ENCODE measurements at places on chromosomes 2 and 18.

DNA sequence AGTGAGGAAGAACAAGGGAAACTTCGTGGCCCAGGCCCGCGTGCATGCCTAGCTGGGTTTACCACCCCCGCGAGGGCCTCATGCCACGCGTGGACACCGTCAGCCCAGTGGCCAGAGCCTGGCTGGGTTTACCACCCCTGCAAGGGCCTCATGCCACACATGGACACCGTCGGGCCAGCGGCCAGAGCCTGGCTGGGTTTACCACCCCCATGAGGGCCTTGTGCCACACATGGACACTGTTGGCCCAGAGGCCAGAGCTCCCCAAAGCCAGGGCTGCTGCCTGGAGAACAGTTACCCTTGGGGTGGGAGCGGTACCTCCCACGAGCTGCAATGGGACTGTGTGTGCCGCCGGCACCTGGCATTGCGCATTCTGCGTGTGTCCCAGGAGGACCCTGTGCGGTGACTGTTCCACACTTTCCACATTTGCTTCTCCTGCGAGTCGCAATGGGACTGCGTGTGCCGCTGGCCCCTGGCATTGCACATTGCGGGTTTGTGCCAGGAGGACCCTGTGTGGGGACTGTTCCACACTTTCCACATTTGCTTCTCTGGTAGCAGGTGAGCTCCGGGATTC lies 105.6 kb upstream of the CTDP1 start:
- peak; percentile 59 for DNase-seq

DNA sequence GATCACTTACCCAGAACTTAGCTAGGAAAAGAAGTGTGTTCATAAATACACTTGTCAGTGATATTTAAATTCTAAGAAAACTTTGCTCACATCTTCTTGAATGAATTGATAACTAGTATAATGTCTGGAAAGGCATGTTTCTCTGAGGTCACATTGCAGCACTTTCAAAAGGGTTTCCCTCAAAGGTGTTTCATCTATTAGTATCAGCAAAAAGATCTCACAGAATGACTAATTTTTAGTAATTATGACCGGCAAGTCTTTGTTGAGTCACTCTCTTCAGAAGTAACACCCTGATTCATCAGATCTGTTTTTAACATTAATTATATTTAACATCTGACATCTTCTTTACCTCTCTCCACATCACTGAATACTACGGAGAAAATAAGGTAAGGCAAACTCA lies 222.3 kb downstream of the IKZF2 start:
- DNase-seq: no peak

GRCh38 chr2:126392889-126393288 lies 263.1 kb upstream of the GYPC start:
- DNase-seq: no peak

GRCh38 chr2:168357797-168358472 lies 98.1 kb upstream of the CERS6 start:
- no peak for DNase-seq

- no peak for DNase-seq
Measured at GRCh38 chr18:74499633-74500032, 3.5 kb downstream of the CNDP2 start.

DNA sequence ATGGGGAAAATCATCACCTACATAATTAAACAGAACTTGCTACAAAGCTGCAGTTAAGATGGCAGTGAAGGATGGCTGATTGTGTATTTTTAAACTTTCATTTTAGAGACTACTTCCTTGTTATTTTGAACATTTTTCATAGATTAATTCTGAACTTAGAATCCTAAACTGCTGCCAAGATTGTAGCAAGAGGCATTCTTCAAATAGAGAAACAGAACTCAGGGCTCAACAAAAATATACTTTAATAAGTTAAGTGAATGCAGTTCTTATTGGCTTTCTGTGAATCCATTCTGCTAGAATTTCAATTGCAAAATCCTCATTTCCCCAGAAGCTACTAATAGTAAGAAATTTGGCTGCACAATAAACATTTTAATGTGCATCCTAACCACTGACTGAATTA lies 160.3 kb downstream of the L3MBTL4 start:
- no peak for DNase-seq

GRCh38 chr2:128721096-128721495 lies 402.4 kb upstream of the HS6ST1 start:
- DNase-seq: no peak

- no peak for DNase-seq
Measured at GRCh38 chr2:62441824-62442223, 64.2 kb downstream of the TMEM17 start.

GRCh38 chr2:190256087-190256486 lies 63.5 kb downstream of the HIBCH start:
- no peak for DNase-seq

DNA sequence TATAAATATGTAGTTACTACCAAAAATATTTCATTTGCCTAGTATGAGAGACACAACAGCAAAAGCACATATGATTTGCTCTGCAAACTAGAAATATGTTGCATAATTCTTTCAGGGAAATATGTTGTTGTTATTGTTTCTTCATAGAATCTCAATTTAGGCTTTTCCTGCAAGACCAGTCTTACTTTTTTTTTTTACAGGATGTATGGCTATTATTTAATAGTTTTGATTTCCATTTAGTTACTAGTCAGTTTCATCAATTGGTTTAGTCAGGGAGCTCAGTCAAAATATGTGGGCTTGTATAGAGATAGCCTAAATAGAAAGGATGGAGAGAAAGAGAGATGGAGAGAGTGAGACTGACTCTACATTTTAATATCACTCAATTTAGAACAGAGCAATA lies 6.1 kb downstream of the LRP1B start:
- no peak for DNase-seq

DNA sequence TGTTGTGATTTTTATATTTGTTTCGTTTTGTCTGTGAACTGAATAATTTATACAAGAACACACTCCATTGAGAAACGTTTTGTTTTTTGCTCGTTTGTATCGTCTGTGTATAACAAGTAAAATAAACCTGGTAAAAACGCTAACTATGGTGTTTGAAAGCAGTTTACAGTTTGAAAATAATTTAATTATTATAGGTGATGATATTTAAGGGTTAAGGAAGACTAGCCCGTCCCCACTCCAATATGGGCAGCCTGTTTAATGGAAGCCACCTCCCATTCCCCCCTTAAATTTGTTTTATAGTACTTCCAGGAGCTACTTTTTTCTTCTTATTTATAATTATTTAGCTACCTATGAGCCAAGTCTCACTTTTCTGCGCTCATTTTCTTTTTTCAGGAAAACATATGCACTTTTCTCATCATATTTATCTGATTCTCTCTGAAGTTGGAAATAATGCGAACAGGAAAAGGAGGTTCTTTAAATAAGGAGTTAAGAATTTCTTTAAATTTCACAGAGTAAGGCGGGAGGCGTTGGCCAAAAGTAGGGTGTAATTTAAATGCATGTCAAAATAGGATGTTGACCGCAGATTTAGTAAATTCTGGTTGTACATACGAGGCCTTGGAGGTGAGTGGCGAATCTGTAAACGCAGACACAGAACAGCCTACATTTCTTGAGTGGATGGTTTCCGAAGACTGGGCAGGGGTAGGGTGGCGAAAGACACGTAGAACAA lies 9.8 kb downstream of the TBR1 start:
- no peak for DNase-seq

DNA sequence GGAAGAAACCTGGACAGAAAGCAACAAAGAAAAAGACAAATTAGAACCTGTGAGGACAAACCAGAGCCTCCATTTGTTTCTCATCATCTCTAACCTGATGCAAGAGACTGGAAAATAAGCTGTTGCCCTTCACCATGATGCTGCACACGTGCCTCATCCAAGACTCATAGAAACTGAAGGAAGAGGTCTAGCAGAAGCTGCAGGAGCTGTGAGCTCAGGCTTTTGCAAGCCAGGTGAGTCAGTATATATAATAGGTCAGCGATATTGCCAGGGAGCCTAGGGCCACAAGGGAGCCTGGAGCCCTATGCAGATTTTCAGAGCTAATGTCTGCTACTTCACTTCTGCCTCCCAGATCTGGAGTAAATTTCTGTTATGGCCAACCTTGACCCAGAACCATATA lies 163.1 kb downstream of the LNPK start:
- no peak for DNase-seq
